ENCODE measurements at places on chromosomes 4 and X.

GRCh38 chrX:153485396-153486080 lies 9.2 kb upstream of the BGN start:
- DNase-seq: no peak

- peak; percentile 56 for DNase-seq
Measured at GRCh38 chr4:99723612-99724011, 66.0 kb upstream of the C4orf54 start.

DNA sequence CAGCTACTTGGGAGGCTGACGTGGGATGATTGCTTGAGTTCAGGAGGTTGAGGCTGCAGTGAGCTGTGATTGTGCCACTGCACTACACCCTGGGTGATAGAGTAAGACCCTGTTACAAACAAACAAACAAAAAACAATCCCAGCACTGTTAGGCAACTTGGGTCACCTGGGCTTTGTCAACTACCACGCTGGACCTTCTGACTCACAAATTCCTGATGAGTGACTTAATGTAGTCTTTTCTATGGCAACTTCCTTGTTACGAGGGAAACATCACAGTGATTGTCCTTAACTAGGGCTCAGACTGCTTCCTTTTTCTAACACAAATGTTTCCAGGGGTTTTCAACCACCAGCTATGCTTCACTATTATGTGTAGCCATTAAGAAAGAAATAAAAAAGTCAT lies 128.8 kb upstream of the GPC4 start:
- no peak for DNase-seq

DNA sequence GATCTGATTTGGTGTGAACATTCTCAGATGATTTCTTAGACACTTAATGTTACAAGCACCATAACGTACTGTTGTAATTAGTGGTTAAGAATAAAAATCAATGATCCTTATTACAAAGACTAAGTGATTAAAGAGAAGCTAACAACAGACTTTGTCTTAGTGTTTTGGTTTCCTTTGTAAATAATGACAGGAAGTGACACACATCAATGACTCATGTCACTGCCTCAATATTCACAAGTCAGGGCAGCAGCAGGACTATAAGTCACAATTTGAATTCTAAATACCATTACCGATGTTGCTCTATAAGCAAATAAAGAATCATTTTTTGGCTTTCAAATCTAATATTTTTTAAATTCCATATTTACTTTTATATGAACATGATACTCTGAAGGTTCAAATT lies 115.8 kb upstream of the FAT4 start:
- no peak for DNase-seq

GRCh38 chr4:83599183-83599582 lies 63.3 kb downstream of the GPAT3 start:
- DNase-seq: peak; percentile 14

DNA sequence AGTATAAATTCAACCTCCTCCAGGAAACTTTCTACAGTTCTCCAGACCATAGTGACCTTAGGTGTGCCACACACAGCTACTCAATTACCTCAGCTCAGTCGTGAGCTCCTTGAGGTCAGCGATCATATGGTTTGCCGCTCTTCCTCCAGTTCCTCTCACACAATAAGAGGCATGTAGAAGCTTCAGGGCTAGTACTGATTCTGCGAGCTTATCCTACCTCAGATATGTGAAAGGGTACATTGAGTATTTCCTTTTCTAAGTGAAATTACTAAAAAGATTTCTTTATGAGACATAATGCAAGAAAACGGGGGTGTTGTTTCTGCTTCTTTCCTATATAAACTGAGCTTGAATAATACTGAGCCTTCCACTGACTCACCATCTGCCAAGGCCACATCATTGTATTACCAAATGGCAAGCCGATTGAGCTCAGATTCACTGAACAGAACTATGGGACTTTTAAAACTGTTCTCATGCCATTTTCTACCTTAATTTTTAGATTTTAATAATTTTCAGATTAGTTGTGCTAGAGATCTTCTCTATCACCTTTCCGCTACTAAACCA lies 183.1 kb downstream of the HS6ST2 start:
- no peak for DNase-seq

DNA sequence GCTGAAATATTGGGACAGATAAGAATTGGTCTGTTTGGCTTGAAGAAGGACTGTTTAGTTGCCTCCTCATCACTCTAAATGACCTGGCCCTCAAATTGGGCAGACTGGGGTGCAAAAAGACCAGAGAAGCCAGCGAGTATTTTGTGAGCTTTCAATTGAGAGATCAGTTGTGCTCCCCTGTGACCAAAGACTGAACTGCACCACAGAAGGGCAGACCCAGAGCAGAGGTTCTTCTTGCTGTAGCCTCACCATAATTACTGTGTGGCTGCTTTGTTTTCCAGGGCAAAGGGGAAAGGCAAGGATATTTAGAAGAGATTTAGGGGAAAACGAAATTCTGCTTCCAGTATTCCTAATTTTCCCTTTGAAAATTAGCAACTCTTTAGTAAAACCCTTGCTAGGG lies 104.0 kb upstream of the MBNL3 start:
- no peak for DNase-seq

DNA sequence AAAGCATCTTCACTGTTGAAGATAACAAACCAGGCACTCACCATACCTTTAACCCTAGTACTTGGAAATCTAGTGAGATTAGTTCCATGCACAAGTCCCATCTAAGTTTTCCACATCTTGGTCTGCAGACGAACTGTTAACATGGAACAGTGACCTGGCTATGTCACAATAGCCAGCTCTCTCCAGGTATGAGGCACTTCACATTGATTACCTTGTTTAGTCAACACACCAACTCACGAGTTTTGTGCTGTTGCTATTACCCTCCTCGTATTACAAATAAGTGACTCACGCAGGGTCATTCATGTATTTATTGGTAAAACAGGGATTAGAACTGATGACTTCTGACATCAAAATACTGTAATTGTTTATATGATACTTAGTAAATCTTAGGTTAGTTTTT lies 36.4 kb upstream of the FRAS1 start:
- DNase-seq: no peak

DNA sequence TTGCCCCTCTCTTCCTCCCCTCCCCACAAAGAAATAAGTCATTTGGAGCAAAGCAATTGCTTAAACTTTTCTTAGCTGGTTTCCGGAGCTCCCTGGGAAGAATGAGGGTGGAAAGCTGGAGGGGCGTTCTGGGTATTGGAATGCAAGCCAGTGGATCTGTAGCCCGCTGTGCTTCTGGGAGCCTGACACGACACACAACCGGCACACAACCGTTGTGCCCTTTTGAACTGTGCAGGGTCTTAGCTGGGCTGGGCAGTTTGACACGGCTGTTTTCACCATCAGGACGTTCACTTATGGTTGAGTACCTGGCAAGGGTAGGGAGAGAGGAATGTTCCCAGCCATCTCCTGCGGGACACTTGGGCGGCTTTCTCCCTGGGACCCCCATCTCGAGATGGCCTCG lies 38.3 kb downstream of the SHROOM2 start:
- DNase-seq: no peak

DNA sequence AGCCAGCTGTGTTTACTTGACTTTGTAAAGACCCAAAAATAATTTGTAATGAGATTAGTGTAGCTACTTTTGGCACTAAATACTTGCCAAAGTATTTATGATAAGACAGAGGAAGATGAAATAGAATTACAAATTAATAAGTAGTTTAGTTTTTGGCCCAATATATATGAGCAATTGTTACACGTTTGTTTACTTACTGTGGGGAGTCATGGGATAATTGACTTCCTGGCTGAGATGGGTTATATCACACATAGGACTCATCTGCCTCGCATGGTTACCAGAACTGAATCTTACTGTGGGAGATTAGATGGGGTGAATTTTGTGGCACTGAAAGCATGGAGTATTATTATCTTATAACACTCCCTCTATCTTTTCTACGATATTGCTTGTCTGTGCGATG lies 66.6 kb downstream of the INTS12 start:
- no peak for DNase-seq

DNA sequence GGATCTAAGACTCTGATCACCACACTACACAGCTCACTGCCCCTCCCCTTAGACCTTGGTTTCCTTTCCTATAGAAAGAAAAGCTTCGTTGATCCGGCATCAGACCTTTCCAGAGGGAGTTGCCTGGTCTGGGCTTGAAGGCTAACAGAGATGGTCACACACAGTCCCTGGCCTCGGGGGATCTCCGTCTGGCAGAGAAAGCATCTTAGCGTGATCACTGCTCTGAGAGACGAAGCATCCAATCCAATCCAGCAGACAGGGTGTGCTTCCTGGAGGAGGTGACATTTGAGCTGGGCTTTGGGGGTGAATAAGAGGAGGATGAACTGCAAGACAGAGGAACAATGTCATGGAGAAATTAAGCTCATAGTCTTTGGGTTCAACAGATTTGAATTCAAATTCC lies 49.5 kb downstream of the HTRA3 start:
- no peak for DNase-seq

Data from tongue (tissue), 3 donors.